ENCODE measurements at places on chromosomes 1 and 21.
A peak's percentile ranks its signal among the peaks of the same experiment; 100 is the strongest.

DNA sequence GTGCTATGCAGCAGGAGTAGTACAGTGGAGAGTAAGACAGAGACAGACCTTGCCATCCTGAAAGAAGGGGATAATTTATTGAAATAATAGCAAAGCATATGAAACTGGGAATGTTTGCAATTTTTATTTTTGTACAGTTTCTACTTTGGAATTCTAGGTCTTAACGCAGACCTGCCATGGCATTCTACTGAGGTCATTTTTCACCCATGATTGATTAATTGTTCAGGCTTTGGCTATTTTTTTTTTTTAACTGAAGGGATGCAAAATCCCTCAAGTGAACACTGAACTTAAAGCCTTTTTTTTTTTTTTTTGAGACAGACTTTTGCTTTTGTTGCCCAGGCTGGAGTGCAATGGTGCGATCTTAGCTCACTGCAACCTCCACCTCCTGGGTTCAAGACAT, 27.1 kb downstream of the MTF2 start:
- no peak for DNase-seq

DNA sequence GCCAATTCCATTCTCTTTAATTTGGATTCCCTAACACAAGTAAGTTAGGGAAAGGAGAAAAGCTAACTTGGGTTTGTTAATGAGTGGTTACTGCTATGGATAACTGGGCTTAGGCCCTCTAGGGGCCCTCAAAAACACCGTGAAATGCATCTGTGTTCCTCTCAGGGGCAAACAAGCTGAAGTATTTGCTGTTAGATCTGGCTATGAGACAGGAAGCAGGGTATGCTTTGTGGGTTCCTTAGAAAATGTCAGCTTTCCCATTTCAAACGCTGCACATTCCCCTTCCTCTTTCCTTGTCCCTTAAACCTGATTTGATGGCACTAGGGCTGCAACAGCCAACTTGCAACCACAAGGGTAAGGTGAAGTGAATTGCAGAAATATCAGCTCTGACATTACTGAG, 5.7 kb upstream of the CAP1 start:
- DNase-seq, result no peak

GRCh38 chr1:232164078-232164963, 465.6 kb downstream of the SIPA1L2 start:
- no peak for DNase-seq

- DNase-seq, result no peak
Measured at GRCh38 chr21:44392185-44392584, 38.8 kb downstream of the TRPM2 start.

- no peak for DNase-seq
Measured at GRCh38 chr21:39647476-39647875, 34.7 kb downstream of the B3GALT5 start.

DNA sequence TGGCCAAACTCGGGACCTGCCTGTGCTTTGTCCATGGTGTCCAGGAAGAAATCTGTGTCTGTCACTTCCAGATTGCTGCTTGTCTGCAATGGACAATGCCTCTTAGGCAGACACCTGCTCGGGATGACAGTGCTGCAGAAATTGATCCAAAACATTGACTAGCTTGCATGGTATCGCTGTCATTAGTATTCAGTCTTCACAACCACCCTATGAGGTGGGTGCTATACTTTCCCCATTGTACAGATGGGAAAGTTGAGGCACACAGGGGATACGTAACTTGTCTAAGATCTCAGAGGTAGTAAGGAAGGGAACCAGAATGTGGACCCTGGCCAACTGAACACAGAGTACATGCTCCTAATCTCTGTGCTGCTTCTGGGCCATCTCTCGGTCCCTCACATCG, 138.7 kb downstream of the DHRS3 start:
- DNase-seq, result no peak

DNA sequence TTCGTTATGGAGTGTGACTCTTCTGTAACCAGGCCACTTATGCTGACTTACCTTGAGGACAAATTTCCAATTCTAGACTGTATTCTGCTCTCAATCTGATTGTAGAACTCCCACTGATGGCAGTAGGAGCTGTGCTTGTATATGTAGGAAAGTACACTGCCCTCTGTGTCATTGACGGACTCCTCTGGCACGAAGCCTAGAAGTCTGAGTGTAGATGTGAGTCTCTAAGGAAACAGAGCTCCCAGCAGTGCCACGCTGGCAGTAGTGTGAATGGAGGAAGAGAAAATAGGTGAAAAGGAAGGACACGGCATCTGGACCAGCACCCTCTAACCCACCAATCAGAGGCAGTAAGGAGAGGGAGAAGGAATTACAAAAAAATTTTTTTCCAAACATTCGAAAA, 130.4 kb upstream of the ADGRL2 start:
- DNase-seq, result no peak

DNA sequence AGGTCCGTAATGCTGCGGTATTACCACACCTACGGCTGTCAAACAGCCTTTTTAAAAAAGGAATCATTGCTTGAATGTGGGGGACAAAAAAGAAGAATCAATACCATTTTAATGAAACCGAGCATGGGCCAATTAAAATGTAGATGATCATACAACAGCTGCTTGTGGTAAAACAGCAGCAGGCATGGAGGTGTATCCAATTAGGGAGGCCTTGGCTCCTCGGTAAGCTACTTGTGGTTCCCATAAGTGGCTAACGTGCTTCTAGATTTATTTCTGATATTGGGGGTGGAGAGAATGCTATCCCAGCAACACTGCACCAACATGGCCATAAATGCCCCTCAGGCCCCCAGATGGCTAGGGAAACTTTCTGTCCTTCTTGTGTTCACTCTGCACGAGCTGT, 1.8 kb downstream of the PTPN14 start:
- DNase-seq, result no peak

DNA sequence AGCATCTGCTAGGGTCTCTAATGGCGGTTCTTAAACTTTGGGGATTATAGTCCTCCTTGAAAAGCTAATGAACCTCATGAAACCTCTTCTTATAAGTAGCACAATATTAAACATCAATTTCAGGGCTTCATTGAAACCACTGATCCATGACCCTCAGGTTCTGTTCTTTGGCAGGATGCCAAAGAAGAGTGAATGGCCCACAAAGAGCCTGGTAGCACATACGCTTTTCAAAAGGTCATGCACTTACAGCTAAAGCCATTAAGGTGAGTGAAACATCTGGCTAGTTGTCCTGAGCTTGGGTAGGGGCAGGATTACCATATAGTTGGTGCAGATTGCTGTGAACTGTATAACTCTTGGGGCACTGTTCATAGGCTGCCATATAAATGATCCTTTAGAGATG, 42.3 kb downstream of the MDM4 start:
- DNase-seq, result no peak

DNA sequence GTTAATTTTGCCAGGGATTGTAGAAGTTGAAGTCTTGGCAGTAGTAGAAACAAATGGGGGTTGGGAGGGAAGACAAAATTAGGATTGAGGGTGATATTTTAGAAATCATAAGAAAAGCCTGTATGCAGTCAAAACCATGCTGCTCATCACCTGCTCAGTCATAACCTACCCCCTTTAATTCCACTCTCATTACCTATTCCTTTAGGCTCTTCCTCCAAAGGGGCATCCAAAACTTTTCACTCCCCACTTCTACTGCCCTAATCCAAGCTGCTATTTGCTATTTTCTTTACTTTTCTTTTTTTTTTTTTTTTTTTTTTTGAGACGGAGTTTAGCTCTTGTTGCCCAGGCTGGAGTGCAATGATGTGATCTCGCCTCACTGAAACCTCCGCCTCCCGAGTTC, 11.5 kb downstream of the H3-3A start:
- DNase-seq, result no peak

GRCh38 chr1:28443550-28443949, 62.3 kb upstream of the RCC1 start:
- DNase-seq, result no peak

- no peak for DNase-seq
Measured at GRCh38 chr1:172723251-172723650, 64.3 kb downstream of the FASLG start.

DNA sequence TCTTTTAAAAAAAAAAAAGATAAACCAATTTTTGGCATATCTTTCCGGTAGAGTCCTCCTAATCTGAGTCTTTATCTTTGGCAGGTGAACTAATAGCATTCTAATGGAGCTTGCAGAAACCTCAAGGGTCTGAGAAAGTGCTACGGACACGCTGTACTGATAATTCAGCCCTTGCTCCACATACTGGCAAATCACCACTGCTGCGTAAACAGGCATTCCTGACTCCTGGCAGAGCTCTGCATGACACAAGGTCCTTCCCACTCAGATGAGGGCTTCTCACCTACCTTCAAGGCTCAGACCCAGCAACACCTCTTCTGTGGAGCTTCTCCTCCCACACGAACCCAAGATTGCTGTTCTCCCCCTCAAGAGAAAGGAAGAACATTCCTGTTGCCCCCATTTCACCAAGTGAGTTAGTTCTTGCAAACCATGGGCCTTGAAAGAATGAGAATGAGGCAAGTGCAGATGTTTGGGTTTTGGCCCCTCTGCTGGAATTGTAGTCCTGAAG, 48.0 kb downstream of the LYST start:
- no peak for DNase-seq

- no peak for DNase-seq
Measured at GRCh38 chr1:185170291-185170848, 13.4 kb downstream of the SWT1 start.

DNA sequence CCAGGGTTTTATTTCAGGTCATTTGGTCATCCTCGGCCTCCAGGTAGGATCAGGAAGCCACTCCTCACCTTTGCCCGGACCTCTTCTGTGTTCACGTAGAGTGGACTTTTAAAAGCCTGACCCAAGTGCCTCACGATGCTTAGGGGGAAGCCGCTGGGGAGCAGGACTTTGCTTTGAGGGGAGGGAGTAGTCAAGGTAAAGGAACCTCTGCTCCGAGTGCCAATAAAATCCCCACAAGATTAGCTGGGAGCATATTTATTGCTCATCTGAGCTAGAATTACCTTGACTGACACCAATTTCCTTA, 603 bp upstream of the DHRS3 start:
- DNase-seq, result no peak

DNA sequence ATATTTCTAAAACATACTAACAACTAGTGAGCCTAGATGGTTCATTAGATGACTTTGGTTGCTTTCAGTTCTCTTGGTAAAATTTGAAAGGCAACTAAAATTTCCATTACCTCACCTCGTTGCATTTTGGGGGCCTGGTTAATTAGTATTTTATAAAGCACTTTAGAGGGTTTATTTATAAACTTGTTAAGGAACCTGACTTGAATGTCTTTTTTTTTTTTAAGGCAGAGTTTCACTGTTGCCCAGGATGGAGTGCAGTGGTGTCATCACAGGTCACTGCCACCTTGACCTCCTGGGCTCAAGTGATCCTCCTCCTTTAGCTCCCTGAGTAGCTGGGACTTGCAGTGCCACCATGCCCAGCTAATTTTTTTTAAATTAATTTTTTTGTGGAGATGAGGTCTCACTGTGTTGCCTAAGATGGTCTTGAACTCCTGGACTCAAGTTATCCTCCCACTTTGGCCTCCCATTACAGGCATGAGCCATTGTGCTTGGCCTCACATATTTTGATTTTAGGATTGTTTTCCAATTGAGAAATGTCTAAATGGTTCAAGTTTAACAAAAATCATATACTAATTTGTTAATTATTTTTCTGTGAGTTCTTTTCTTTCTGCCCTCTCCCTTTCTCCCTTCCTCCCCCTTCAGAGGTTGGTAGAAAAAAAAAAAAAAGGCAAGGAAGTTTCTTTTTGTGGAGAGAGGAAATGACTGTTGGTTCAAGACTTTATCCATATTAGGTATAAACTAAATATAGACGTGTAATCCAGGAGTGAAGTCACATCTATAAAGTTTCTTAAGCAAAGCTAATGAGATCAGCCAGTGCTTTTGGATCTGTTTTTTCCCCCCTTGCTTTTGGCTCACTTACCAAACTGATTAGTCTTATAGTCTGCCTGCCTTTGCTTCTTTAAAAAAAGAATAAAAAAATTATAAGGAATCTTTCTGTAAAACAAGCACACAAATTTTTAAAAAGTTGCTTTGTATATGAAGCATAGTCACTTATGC, 24.7 kb downstream of the CLIC4 start:
- DNase-seq, result no peak

- DNase-seq, result peak; percentile 52
Measured at GRCh38 chr1:6438047-6438525, 13.5 kb downstream of the ESPN start.

DNA sequence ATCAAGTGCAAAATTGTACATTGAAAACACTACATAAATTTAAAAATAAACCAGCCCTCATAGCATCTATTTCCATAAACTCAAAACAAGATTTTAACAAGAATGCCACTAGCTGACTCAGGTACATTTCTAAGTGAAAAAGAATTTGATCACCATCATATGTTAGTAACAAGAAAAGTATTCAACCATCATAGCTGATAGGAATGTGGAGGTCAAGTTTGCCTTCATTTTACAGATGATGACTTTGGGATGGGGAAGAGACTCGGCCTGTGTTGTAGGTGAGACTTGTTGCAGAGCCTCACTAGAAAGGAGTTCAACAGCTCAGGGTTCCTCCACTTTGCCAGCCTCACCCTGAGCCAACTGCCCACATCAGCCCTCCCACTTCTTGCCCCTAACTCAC, 318.8 kb upstream of the FAM78B start:
- DNase-seq, result no peak

Measured in stimulated activated CD4-positive, alpha-beta T cell treated with anti-CD3 and anti-CD28 coated beads, Interleukin-15, amount 100 ng/mL, for 1 hour (primary cell).